ENCODE measurements at places on chromosomes 1 and 21. TPM values are rescaled to one million over a fixed set of nuclear protein-coding genes. Genes with fewer than 3 reads are reported as not detected.

The TSPEAR gene
- not detected for total RNA-seq

The DNAH14 gene
- total RNA-seq, result 14.0 TPM

The GBP7 gene
- not detected for total RNA-seq

The ANGPTL3 gene
- not detected for total RNA-seq

The CRYAA gene
- total RNA-seq, result not detected

The PLA2G2C gene
- not detected for total RNA-seq

The CNIH3 gene
- 1.9 TPM for total RNA-seq

The NDUFV3 gene
- total RNA-seq, result 40.9 TPM

The GART gene
- 121 TPM for total RNA-seq

The CD84 gene
- total RNA-seq, result not detected

The HSD3B2 gene
- not detected for total RNA-seq

The RORC gene
- total RNA-seq, result not detected

The AMIGO1 gene
- 0.76 TPM for total RNA-seq

The HOOK1 gene
- total RNA-seq, result not detected

The VWA5B1 gene
- not detected for total RNA-seq

The MIS18A gene
- total RNA-seq, result 16.2 TPM

The OR2L3 gene
- not detected for total RNA-seq

The SLC30A10 gene
- total RNA-seq, result not detected

The FCGR3B gene
- total RNA-seq, result not detected

The USH2A gene
- not detected for total RNA-seq

The CRABP2 gene
- 1.1 TPM for total RNA-seq

The RAB13 gene
- total RNA-seq, result 37.4 TPM

The LCE1B gene
- not detected for total RNA-seq

The ZFYVE9 gene
- 26.6 TPM for total RNA-seq

The AIRE gene
- under 0.01 TPM for total RNA-seq

The GPR25 gene
- not detected for total RNA-seq

The FABP3 gene
- total RNA-seq, result 9.0 TPM

The AMY1C gene
- total RNA-seq, result not detected

The SLC6A17 gene
- not detected for total RNA-seq

The CAMK2N1 gene
- 0.97 TPM for total RNA-seq

The EPHA8 gene
- total RNA-seq, result not detected

The KRTAP7-1 gene
- total RNA-seq, result not detected

The PMVK gene
- total RNA-seq, result 7.3 TPM

The PKLR gene
- not detected for total RNA-seq

The TNFRSF14 gene
- 26.1 TPM for total RNA-seq

Data from epithelial cell of umbilical artery (primary cell).